Pons (tissue), 1 donor: ENCODE measurements at places on chromosomes 12 and 14.
A peak's percentile ranks its signal among the peaks of the same experiment; 100 is the strongest.

DNA sequence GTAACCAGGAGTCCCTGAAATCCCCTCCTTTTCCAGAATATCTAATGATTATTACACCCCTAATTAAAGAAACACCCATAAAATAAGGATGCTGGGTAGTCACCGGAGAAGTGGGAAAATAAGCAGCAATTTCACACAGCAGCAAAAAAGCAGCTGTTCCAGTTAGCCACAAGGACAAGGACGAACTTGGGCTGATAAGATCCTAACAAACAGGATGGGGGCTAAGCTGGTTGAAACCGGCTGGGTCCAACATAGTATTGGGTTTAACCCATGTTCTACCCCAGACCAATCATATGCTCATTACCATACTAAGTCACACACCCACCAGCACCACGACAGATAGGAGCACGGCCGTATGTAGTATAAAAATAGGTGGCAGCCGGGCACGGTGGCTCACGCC lies 100.7 kb downstream of the RPL10L start:
- no peak for DNase-seq

- DNase-seq, result peak; percentile 55
Measured at GRCh38 chr12:31317471-31318395, 8.2 kb downstream of the SINHCAF start.

DNA sequence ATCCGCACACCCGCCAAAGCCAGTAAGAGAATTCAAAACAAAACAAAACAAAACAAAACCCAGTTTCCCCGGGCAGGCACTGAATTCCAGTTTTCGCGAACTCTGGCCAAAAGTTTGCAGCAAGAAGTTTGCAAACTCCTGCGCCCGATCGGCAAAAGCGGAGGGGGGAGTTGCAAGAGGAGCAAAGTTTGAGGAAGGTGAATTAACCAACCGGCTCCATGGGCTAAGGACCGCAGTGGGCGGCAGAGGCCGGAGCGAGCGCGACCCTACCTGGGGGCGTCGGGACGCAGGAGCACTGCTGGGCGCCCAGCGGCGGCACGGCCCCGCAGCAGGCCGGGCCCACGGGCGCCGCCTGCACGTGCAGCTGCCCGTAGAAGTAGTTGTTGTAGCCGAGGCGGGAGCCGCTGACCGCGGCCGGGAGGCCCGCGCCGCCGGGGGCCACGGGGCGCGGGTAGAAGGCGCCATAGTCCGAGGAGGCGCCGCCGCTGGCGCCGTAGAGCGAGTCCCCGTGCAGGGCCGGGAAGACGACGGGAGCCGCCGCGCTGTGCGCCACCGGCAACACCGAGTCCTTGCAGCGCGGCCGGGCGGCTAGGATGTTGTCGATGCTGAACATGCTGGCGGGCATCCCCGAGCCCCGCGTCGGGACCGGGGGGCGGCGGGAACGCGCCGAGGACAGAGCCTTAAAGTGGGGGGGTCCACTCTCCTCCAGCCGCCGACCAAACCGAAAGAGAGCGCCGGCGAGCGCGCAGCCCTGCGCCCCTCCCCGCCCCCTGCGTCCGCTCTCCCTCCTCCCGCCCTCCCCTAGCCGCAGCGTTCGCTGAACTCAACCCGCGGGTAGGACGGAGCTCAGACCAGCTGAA lies at the start of gene GSC:
TSS of gene GSC (minus strand) at position 723 of the 860 bp plus-strand sequence. CDS start at position 625, 98 bp downstream.
- DNase-seq, result no peak

DNA sequence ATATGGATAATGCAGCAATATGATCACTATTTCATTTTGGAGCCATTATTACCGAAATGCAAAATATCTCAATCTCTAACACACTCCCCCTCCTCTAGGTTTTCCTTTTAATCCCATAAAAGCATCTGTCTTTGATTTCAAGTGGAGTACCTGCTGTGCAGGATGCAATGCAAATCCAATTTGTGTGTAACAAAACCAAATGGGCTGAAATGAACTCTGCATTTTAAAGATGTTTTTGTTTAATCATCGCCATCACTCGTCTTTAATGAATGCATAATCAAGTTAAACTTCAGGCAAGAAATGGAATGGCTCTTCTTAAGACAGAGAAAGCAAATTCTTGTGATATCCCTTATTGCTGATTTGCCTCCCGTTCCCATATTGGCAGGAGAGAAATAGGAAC lies 114.3 kb downstream of the SLC15A5 start:
- no peak for DNase-seq

DNA sequence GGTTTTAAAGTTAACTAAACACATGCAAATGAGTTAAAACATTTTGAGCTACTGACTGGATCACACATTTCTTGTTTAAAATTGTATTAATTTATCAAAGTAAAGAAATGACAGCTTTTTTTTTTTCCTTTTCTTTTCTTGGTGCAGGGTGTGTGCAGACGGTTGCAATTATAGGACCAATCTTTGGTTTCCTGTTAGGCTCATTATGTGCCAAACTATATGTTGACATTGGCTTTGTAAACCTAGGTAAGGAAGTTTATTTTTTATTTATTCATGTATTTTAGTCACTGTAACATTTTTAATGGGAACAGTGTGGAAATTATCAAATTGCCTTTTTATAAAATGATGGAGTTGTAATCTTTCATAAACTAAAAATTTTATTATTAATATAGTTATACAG lies 21.9 kb downstream of the SLCO1C1 start:
- DNase-seq, result no peak

GRCh38 chr14:57921377-57921776 lies 55.5 kb upstream of the SLC35F4 start:
- DNase-seq, result no peak

DNA sequence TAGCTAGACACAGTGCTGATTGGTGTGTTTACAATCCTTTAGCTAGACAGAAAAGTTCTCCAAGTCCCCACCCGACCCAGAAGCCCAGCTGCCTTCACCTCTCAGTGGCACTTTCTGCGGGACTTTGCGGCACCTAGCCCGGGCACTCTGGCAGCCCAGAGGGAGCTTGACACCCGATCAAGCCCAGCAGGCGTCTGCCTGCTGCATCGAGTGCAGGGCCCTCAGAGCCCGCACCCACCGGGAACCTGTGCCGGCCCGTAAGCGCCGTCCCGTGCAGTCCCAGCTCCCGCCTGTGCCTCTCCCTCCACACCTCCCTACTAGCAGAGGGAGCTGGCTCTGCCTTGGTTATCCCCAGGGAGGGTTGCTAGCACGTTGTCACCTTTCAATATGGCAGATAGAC lies 631.0 kb upstream of the STXBP6 start:
- DNase-seq, result no peak

DNA sequence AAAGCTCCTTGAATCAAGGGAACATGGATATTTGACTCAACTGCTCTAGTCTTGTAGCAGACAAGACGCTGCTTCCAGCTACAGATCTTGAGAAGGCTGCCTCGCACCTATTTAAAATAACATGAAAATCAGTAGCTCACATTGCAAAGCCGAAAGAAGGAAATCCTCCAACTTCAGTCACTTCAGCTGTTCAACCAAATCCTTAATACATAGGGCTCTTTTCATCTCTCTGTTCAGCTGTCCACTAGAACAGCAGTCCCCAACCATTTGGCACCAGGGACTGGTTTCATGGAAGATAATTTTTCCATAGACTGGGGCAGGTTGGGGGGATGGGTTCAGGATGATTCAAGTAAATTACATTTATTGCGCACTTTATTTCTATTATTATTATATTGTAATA lies 1116.0 kb upstream of the TMEM132C start:
- DNase-seq, result no peak

DNA sequence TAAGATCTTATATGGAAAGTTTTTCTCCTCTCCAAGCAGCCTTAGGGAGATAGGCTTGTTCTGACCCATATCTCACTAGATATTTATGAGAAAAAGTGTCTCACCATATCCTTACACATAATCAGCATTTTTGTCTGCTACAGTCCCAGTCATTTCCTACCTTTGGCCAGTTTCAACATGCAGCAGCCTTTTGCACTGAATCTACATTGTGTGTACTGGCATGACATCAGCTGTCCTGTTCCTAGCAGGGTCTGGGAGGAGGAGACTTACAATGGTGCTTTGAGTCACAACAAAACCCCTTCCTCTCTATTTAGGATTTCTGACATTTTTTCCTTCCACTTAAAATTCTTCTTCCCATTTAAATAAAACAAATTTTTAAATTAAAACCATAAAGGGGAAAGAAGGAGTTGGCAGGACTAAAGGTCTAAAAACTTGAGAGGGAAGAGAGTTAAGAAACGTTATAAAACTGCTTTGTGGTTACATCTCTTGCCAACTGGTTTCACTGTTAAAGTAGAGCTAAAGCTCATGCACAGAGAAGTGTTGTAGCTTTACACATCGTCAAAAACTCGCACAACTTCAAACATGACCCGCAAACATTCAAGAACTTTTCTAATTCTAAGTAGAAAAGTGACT lies 53.3 kb upstream of the CERS5 start:
- DNase-seq, result peak; percentile 59
